Ovary (tissue), 10 donors: ENCODE measurements at places on chromosomes 16 and 17.

DNA sequence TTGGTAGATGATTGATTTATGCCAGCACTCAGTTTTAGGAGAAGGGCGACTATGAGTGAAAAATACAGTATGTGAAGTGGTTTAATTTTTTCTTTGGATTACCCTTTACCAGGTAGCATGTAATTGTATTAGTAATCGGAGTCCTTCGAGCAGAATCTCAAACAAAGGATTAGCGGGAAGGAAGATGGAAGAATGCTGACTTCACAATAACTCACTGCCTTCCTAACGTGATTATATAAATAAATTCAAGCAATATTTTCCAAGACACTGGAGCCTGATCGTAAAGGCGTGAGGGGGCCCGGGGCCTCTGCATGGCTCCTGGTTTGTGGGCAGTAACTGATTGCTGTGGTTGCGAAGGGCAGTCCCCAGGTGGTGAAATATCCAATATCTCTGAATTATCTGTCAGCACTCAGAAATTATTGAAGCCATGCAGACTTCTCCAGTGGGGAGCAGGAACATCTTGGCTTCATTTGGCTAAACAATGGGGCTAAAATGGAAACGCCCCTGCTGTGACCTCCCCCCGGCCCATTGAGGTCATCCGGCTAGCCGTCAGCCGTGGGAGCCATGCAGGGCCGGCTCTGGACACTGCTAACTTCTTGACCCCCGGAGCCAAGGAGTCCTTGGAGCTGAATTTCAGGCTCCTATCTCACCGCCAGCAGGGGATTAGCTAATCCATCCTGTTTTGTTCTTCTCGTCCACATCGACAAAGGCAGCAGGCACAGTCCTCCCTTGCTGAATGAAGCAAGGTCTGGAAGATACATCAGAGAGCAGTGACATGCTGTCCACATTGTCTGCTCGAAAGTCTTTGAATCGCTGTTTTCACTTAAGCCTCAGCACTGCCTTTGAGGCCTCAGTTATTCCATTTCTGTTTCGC, 295.9 kb upstream of the N4BP1 start:
- DNase-seq = peak; percentile 34

DNA sequence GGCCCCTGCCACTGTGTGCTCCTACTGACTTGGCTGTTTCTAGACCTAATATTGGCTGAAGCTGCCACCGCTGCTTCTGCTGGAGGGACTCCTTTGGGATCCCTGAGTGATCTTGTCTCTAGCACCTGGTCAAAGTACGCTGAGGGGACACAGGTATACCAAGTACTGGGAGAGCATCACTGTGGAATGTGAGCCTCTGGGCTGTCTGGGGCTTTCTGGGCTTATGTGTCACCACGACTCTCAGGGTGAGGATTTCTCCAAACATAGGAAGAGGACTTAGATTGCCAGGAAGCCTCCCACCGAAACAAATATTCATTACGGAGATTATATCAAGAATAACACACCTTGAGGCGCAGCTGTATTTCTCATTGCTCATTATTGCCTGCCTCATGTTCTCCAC, 435.8 kb downstream of the HS3ST3B1 start:
- no peak for DNase-seq

- no peak for DNase-seq
Measured at GRCh38 chr17:38562903-38563302, 42.8 kb downstream of the SRCIN1 start.

GRCh38 chr17:80892019-80892855, 99.4 kb upstream of the CHMP6 start:
- DNase-seq = peak; percentile 78

- no peak for DNase-seq
Measured at GRCh38 chr17:58181796-58182195, 10.7 kb upstream of the EPX start.

DNA sequence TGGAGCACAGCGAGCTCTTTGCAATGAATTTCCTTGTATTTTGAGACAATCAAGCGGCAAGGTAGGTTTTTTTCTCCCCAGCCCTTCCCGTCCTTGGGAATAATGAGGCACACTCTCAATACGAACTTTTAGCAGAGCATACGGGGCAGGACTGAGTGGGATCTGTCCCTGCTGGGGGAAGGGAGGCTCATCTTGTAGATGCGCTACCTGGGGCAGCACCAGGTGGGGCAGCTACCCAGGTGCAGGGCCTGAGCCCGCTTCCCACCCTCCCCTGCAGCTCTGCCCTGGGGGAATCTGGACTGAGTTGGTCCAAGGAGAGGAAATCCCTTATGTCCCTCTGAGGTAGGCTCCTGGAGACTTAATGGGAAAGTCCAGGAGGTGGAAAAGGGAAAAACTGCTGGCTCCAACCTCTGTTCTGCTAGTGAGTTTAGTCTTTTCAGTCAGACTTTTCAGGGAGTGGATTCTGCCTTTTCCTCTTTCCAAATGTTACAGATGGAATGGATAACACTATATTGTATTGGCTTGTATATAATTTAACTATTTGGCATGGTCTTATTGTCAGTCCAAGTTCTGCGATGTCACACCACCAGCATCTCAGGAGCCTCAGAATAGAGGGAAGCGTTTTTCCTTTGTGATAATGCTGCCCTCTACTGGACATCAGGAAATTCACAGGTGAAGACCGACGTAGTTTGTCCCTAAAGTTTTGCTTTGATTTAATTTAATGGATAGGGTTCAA, 9.6 kb upstream of the CES1 start:
- no peak for DNase-seq

DNA sequence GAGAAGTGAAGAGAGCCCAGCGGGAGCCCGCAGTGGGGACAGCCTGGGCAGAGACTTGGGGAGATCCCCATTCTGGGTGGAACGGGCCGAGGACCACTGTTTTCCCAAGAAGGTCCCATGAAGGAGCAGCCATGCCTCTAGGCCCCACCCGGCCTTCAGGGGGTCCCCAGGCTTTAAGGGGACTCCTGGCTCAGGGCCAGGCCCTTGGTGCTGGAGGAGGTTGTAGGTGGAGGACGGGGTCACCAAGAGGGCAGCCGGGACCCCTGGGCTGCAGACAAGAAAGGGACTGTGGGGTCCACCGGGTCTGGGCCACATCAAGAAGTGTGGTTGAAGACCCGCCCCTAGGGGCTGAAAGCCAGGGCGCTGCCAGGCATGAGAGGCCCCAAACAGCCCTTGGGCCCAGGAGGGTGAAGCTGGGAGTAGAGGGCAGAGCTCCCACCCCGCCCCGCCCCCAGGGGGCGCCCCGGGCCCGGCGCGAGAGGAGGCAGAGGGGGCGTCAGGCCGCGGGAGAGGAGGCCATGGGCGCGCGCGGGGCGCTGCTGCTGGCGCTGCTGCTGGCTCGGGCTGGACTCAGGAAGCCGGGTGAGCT, at the start of gene PRSS21:
PRSS21 (plus strand) TSS at position 487 of the 589 bp plus-strand sequence; CDS start at position 519, 32 bp downstream.
- no peak for DNase-seq

- no peak for DNase-seq
Measured at GRCh38 chr16:88498576-88499208, 45.6 kb downstream of the ZFPM1 start.

- DNase-seq = no peak
Measured at GRCh38 chr17:5580367-5580766, 3.9 kb downstream of the NLRP1 start.

DNA sequence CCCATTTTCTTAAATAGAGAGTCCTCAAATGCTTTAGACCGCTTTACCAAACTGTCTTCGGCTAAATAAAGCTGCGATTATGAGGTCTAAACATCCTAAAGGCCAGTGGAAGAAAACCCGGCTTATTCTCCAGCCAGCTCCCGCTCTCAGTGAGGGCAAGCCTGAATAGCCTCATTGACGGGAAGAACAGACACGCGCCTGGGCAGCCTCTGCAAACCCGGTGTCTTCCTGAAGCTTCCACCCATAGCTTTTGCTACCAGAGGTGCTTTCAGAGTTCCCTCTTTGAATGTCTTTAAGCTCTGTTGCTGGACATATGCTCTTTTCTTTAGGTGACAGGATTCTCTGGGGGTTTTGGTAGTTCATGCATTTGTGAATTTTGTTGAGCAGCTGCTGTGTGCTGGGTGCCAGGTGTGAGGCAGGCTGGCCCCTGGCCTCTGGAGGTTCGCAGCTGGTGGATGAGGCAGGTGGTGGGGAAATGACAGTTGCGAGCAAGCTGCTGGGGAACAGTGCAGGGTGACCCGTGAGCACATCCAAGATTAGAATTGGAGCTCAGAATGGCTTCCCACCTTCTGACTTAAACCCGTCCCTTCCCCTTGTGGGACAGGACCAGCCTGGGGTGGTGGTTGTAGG, 44.7 kb downstream of the CRISPLD2 start:
- DNase-seq = no peak

DNA sequence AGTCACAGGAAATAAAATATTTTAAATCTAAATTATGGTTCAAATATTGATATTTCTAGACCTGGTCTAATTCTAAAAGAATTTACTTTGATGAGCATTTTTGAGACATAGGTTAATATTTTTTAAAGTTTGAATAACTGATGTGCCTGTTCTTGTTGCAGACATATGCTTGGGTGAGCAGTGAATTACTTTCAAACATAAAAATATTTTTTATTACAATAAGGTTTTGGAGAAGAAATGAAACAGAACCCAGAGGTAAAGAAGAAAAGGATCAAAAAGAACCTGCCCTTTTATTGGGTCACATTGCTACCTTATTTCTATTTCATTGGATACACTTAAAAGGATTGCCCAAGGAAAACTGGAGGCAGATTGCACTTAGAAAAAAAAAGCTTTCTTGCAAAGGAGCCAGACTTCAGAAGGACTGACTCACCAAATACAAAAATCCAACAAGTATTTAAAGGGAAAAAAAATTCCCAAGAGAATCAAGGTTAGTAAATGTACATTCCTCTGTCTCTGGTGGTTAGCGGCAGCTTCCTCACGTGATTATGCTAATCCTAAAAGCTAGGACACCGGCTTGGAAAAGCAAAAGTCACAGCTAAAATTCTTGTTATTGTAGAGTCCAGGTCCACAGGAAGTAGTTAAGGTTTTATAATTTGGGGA, 18.5 kb downstream of the ENPP7 start:
- no peak for DNase-seq

DNA sequence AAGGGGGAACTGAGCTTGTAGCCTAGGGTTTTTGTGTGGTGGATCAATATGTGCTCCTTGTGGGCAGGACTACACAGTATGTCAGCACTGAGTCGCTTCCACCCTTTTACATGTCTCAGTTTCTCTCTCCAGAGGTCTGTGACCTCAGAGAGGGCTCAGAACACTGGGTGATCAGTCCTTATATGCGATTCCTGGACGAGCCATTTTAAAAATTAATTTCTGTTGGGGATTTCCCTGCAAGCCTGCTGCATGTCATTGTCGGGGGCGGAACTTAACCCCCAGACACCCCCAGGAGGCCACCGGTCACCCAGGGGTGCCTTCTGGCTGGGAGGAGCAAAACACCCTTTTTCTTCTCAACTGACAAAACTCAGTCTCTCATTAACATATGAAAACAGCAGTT, 14.1 kb downstream of the DHRS7B start:
- no peak for DNase-seq

DNA sequence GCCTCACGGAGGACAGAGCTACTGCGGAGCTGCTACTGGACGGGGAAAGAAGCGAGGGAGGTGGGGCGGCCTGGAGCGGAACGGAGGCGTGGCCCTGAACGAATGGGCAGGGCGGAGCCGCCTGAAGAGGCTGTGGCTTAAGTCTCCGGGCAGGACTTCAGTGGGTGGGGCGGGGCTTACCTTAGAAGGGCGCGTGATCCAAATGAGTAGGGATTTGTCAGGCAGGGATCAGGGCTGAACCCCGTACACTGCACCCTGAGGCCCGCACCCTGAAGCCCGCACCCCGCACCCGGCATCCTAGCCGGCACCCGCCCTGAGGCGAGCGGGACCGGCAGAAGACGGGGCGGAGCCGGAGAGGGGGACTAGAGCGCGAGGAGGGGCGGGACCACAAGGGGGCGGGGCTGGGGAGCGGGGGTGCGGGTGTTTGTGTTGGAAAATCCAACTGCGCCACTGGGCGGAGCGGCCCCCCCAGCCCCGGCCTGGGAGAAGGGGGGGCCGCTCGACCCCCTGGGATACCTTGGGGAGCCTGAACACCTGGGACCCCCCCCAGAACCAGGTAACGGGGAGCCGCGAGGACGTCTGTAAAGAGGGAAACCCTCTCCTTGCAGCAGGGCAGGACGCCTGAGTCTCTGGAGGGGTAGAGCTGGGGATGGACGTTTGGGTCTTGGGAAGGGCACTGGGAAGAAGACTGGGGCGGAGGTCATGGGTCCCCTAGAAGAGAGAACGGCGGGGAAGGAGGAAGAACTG, at the start of gene KDM6B:
KDM6B (plus strand) TSS at position 423 of the 747 bp plus-strand sequence. CDS start 11,338 bp downstream, outside the sequence.
- DNase-seq = peak; percentile 93

- peak; percentile 14 for DNase-seq
Measured at GRCh38 chr16:2784358-2785100, 2.8 kb downstream of the PRSS33 start.

GRCh38 chr16:79523971-79524370, 76.6 kb downstream of the MAF start:
- no peak for DNase-seq

DNA sequence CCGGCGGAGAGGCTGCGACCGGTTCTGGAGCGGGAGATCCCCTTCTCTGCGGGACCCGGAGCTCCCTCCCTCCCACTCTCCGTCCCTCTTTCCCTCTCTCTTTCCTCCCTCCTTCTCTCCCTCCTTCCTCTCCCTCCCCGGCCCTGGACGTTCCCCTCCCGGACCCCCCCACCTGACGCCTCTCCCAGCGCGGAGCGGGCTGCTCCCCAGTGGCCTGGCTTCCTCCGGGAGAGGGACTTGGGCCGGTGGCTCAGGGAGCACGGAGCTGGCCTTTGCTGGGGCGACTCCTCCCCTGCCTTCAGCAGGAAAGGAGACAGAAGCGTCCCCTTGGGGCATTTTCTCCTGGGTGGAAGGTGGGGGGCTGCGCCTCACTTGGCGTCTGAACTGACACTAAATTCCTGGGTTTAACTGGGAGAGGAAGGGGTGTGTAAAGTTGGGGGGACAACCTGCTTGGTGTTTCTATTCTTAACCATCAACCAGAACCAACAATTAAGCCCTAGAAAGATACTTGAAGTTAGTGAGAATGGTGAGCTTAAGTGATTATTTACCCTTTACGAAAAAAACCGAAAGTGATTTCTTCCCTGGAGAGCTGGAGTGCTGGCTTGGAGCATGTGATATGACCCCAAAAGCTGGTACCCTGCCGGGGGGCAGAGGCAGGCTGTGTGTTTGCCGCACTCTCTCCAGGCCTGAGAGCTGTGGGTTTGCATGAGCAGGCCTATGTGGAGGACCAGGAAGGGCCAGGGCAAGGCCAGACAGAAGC, 775 bp downstream of the SPIRE2 start:
- peak; percentile 33 for DNase-seq

DNA sequence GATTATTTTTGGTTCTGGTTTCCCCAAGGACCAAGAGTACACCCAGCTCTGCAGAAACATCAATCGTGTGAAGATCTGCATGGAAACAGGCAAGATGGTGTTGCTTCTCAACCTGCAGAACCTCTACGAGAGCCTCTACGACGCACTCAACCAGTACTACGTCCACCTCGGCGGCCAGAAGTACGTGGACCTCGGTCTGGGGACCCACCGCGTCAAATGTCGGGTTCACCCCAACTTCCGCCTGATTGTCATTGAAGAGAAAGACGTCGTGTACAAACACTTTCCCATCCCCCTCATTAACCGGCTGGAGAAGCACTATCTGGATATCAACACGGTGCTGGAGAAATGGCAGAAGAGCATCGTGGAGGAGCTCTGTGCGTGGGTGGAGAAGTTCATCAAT, 67.4 kb upstream of the ENDOV start:
- no peak for DNase-seq
